ENCODE measurements at places on chromosomes 12 and 14.

- no peak for DNase-seq
These were observed 59.8 kb downstream of the PRMT8 start for GRCh38 chr12:3550839-3551238.

DNA sequence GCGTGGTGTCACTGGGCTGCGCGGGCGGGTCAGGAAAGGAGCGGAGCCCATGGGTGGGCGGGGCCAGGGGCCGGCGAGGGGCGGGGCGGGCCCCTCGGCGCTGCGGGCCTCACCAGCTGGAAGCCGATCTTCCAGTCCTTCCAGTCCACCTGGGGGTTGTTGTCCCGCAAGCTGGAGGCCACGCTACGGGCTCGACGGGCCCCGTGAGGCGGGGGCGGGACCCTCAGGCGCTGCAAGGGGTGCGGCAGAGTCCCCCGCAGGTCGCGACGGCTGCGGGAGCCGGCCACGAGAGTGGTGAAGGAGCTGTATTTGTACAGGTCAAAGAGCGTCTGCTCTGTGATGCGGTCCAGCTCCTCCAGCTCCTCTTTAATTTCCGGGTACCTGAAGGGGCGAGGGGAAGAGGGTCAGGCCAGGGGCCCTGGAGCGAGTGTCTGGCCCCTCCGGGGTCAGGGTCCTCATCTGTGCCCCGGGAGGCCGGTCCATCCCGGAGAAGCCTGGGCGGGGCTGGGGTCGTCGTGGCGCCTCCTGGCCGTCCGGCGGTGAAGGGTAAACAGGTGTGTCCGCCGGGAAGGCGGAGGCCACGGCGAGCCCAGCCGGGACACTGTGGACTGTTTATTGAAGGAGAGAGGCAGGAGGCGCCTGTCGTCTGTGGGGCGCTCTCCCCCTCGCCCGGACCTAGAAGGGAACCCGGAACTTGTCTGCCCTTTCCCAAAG lies 11.9 kb downstream of the SCNN1A start:
- DNase-seq: no peak

GRCh38 chr12:6323340-6323994 lies 13.0 kb downstream of the PLEKHG6 start:
- peak; percentile 81 for DNase-seq

- DNase-seq: no peak
These were observed 245.8 kb upstream of the RMST start for GRCh38 chr12:97216848-97217247.

DNA sequence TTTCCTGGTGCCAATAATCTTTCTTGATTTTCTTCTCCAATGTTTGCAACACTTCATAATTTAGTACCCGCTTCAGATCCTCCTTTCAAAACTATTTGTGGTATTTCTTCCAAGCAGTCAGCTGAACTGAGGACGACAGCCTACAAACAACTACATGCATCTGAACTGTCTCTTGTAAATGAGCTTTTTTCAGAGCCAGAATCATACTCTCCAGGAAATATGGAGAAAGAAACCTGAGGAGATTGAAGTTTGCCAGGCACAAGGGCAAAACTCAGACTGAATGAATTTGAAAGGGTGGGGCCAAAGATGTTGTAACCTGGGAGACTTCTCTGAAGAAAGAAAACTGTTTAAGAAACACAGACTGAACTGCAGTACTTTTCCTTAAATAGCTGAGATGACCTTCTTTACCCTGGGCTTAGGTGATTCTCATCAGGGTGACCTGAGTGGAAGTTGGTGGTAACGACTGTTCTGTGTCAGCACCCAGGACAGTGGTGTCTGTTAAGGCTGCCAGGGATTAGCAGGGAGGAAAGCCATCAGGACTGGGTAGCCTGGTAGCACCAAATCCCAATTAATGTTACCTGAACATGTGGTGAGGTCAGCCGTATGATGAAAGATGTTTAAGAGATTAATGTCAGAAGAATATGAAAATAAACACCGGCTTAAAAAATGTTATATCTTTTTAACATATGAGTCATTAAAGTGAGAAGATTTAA lies 95.0 kb downstream of the TGFB3 start:
- DNase-seq: no peak

DNA sequence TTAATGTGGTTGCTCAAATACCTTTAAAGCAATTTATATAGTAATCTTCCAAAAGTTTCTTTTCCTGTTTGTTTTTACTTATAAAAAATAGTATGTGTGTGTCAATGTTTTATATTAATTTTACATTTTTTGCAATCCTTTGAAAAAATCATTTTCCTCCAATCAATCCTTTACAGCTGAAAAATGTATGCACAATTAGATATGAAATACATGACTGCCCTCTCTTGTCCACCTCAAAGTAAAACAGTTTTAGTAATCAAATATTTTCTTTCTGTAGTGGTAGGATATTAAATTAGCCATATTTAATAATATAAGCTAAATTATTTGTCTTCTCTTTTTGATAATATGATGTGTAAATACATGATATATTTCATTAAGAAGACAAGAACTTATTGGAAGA lies 269.9 kb downstream of the ADAMTS20 start:
- DNase-seq: peak; percentile 23

- DNase-seq: no peak
These were observed 23.5 kb upstream of the NEDD1 start for GRCh38 chr12:96883571-96883970.

DNA sequence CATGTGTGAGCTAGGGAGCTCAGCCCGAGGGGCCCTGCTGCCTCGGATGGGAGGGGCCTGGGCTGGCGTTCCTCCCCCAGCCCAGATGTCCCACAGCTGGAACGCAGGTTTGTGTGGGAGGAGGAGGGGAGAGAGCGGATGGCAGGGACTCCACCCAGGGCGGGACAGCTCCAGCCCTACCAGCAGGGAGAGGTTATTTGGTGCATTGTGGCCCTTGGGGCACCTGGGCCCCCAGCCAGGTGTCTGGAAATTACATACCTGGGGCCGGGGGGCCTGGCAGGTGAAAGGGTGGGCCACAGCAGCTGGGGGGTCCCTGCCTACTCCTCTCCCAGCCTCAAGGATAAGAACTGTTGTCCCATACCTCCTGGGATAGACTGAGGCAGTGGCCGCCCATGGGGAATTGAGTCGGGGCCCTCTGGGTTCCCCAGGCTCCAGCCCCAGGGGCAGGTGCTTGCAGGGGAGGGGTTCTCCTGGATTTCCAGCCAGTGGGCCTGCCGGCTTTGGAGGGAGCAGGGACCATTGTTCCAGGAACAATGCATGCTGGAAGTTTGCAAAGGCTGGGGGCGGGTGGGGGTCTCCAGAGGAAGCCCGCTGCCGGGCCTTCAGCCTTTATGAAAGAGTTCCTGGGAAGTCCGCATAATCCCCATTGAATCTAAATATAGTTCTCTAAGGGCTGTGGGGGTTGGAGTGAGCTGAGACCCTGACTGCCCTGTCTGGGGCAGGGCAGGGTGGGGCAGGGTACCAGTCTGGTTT lies 1.2 kb downstream of the KIF26A start:
- DNase-seq: peak; percentile 44

DNA sequence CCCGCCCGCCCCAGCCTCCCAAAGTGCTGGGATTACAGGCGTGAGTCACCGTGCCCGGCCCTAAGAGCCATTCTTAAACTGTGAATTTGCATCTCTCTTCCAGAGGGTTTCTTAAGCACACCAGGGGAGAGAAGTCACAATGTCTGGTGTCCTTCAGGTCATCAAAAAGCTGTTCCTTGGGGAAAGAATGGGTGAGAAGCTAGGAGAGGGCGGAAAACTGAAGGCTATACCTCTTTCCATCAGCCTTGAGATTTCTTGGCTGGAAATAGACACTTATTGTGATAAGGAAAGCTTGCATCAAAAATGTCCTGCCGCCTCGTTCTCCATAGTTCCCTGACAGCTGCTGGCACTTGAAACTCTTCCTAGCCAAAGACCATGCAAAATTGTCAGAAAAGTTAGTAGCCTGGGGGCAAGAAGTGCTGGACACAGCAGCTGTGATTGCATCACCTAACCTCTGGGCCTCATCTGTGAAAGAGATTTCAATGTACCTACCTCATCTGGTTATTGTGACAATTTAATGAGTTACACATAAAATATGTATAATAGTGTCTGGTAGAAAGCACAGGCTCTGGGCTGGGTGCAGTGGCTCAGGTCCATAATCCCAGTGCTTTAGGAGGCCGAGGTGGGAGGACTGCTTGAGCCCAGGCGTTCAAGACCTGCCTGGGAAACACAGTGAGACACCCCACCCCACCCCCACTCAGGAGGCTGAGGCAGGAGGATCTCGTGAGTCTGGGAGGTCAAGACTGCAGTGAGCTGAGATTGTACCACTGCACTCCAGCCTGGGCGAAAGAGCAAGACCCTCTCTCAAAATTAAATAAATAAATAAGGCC lies 9.7 kb upstream of the UBC start:
- no peak for DNase-seq

DNA sequence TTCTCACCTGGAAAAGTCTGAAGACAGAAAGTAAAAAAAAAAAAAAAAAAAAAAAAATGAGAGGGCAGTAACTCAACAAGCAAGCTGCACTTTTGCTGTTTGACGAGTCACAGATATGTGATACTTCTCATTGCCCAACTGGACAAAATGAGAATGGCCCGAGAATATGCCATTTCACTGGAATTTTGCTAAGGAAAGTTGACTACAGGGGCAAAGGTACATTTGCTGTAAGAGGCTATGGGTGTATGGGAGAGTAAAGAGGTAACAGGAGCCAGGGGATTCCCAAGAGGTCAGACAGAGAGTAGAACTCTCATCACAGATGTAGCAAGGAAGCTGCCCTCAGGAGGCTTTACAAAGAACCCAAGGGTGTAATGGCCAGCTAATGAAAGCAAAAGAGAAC lies 22.9 kb downstream of the KIF21A start:
- no peak for DNase-seq

All from skin of body (tissue), 3 donors.